ENCODE measurements at places on chromosomes 1 and 21. TPM values are rescaled to one million over a fixed set of nuclear protein-coding genes. Genes with fewer than 3 reads are reported as not detected.

The NMNAT2 gene
- total RNA-seq, result not detected

The KIF17 gene
- total RNA-seq, result 0.21 TPM

The TFF1 gene
- total RNA-seq, result not detected

The CROCC gene
- total RNA-seq, result 16.6 TPM

The RAB7B gene
- total RNA-seq, result 35.4 TPM

The FTCD gene
- not detected for total RNA-seq

The LRRC53 gene
- total RNA-seq, result not detected

The TUFT1 gene
- total RNA-seq, result 21.4 TPM

The PM20D1 gene
- total RNA-seq, result not detected

The DENND2D gene
- total RNA-seq, result 15.0 TPM

The KIAA0040 gene
- total RNA-seq, result 5.6 TPM

The LPAR3 gene
- total RNA-seq, result 25.7 TPM

Data from airway epithelial cell (primary cell).